Fibroblast of upper back skin (primary cell): ENCODE measurements at places on chromosomes 12 and 14.

DNA sequence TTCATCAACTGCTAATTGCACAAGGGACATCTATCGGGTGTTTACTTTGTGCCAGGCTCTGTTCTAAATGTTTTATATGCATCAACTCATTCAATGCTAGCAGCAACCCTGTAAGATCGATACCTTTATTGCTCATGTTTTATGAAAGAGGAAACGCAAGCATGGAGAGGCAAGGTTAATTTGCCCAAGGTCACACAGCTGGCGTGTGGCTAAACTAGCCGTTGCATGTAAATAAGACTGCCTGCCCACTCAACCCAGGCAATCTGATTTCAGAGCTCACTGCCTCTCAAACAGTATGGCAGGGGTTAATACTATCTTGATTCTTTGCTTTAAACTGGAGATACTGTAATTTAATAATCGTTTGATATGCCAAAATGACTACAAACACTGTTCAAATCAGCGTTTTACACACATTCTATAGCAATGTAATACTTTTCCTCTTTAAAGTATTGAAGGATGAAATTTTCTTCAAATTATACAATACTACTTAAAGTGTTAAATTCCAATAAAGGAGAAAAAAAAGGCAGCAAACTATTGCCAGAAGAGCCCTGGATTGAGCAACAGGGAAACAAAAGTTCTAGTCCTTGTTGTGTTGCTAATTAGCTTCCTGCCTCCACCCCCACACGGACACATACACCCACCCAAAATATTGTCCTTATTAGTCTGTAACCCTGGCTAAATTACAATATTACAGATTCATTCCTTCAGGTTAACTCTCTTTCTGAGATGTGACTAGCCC lies 39.1 kb upstream of the DHRS7 start:
- no peak for DNase-seq

- DNase-seq, result no peak
Observed at GRCh38 chr14:54058505-54058904, 101.9 kb upstream of the BMP4 start.

GRCh38 chr12:131218026-131218922 lies 264.6 kb downstream of the ADGRD1 start:
- DNase-seq, result no peak

DNA sequence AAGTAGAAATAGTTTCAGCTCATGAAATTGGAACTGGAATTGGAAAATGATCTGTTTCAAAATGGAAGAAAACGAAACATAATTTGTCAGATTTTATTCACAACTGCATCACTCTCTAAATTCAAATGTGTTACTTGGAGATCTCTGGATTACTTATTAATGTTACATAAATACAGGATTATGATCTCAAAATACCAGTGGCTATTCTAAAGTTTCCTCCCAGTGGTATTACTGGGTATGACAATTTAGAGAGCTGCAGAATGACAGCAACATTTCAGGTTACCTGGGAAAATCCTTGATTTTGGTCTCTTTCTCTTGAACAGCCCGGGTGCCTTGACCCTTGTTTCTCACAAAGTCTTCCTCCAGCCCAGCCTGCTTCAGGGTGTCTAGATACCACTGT lies 14.2 kb downstream of the FAM161B start:
- DNase-seq, result no peak

DNA sequence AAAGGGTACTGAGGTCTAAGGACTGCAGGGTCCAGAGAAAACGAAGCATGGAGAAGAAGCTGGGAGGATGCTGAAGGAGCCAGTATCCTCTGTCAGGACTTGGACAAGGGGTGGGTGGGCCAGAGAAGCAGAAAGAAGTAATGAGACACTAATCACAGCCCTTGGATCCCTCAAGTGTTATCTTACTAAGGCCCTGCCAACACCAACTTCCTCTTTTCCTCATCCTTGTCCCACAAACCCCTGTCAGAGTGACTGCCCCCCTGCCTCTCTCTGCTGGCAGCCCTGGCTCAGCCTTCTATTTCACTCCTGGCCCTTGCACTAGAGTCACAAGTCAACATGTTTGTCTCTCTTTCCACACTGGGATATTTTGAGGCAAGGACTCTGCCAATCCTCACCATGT lies 3.8 kb upstream of the ASIC1 start:
- DNase-seq, result no peak

DNA sequence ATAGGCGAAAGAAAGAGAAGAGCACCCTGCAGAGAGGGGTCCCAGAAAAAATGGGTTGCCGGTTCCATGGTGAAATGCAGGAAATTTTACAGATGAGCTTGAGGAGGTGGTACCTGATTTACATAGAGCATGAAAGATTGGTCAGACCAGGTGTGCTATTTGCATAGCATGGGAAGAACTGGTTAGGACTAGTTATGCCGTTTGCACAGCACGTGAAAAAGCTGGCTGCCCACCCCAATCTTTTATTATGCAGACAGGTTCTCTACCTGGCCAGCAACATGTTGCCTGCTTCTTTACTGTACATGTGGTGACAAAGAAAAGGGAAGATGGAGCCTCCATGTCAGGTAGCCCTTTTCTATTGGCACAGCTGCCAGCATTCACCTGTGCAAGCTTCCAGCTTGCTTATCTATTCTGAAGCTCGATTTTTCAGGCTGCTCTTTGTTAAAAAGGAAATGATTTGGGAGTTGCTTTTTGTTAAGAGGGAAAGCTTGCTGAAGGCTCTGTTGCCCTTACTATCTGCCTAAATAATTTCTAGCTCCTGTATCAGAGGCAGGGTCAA lies 62.9 kb upstream of the ELK3 start:
- DNase-seq, result no peak

DNA sequence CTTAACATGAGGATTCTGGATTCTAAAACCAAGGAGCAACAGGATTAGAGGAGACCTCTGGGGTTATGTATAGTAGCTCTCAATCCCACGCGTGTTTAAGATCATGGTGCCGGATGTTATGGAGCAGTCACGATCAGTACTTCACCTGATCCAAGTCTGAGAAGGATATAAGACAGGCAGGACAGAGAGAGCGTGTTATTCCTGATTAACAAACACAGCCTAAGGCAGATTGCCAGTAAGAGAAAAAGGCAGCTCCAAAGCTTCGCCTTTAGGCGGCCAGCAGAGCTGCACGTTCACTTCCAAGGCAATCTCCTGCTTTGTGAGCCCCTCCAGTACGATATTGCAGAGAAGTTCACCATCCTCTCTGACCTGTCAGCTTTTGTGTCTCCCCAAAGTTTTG lies 5.5 kb downstream of the SETD3 start:
- peak; percentile 8 for DNase-seq

- DNase-seq, result peak; percentile 89
Observed at GRCh38 chr12:105721051-105721825, 390.7 kb downstream of the C12orf75 start.

DNA sequence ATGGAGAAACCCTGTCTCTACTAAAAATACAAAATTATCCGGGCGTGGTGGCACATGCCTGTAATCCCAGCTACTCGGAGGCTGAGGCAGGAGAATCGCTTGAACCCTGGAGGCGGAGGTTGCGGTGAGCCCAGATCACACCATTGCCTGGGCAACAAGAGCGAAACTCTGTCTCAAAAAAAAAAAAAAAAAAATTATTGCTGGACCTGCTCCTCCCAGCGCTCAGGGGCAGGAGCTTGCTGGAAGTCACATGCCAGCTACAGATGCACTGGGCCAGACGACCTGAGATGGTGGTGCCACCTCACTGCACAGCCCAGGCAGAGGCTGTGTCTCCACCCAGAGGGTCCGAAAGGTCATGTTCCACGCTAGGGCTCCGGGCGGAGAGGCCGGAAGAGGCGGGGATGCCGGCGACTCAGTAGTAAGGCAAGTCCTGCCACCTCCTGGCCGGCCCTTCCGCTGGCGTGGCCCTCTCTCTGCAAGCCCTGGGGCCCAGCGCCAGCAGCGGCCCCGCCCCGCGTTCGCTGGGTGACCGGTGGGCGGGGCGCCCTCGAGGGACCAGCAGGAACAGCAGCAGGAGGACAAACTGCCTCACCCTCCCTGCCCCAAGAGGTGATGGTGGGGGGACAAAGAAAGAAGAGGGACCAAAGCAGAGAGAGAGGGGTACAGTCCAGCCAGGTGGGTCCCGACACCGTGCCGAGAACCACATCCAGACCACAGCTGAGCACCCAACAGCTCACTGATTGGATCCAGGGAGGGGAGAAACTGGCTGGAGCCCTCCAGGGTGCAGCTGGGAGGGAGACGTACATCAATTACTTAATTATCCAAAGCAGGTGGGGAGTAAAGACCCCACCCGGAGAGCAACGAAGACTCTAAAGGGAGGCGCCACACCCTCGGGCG lies 3.6 kb upstream of the RHOF start:
- no peak for DNase-seq

- DNase-seq, result peak; percentile 42
Observed at GRCh38 chr14:52950410-52950897, 396 bp downstream of the FERMT2 start.

- DNase-seq, result no peak
Observed at GRCh38 chr12:112330706-112331105, 51.5 kb downstream of the HECTD4 start.

GRCh38 chr12:27486961-27487360 lies 37.0 kb upstream of the PPFIBP1 start:
- peak; percentile 57 for DNase-seq

DNA sequence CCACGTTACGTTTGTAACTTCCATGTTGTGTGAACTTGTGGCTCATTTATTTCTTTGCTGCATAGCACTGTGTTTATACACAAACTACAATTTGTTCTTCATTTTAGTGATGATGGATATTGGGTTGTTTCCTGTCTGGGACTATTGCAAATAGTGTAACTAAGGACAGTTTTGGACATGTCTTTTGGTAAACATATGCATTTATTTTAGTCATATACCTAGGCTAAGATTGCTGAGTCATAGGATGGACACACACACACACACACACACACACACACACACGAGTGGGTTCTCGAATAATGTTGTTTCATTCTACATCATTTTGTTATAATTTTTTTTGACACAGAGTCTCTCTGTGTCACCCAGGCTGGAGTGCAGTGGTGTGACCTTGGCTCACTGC lies 123.5 kb upstream of the CAND1 start:
- no peak for DNase-seq

- DNase-seq, result peak; percentile 16
Observed at GRCh38 chr12:72219937-72220336, 52.2 kb upstream of the TRHDE start.

DNA sequence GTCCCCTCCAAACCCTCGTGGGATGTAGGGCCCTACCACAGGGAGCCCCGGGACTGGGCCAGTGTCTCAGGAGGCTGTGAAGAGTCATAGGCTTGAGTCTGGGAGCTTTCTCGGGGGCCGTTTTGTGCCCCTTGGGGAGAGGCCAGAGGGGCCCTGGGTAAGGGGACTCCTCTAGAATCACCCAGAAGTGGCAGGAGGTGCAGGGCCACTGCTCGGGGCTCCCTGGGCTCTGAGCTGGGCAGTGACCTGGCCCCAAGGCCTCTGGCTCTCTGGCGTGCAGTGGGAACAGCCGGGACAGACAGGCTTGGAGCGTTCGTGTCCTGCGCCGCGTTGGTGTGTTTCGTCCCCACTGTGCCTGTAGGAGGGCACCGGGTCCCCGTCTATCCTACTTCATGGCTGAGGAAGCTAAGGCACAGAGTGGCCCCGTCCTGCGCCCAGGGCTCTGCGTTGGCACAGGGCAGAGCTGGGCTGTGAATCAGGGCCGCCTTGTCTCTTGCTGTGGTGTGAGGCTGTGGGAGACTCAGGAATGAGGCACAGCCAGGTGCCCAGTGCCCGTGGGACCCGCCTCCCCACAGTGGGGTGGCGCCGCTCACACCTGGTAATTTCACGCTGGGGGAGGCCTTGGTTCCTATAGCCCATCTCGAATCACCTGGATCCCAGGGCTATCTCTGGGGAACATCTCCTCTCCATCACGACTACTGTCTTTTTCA lies 23.8 kb upstream of the KIF26A start:
- DNase-seq, result no peak

- no peak for DNase-seq
Observed at GRCh38 chr12:28294300-28294699, 104.0 kb downstream of the CCDC91 start.

DNA sequence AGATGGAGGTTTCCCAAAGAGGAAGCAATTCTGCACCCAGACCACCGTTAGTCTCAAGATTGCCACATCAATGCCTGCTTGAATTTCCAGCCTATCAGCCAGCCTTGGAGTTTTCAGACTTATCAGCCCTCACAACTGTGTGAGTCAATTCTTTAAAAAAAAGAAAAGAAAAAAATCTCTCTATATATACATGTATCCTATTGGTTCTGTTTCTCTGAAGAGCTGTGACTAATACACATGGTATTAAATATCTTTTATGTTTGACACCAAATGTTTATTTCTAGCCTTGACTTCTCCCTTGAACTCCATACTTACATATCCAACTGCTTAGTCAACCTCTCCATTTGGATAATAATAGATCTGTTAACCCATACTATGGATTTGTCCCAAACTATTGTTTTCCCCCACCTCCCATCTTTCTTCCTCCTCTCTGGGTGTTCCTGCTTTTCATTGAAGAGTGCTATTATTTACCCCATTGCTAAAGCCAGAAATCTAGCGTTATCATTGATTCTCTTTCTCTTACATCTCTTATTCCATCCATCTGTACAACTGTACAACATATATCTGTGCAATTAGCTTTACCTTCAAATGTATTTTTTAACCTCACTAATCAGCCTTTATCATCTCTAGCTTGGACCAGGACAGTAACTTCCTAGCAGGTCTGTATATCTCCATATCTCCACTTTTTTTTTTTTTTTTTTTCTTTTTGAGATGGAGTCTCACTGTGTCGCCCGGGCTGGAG lies 22.7 kb upstream of the EID3 start:
- peak; percentile 95 for DNase-seq

DNA sequence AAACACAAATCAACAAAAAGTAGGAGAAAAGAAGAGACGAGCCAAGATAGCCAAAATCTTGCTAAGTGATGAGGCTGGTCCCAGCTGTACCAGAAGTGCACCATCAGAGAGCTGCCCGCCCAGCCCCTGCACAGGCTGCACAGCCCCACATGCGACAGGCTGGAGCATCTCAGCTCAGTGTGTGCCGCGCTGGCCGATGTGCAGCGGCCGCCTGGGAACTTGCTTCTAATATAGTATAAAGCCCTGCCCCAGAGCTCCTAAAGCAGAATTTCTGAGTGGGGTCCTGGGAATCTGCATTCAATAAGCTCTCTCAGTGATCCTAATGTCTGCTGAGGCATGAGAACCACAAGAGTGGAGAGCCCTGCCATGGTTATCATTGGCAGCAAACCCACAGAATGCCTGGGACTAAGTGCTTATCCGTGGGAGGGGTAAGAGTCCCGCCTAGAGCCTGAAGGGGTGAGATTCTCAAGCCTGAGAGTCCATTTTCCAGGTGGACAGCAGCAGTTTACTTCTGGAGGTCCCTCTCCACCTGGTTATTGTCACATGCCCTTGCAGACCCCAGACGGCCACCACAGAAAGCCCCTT lies 171.6 kb downstream of the DPF3 start:
- no peak for DNase-seq

DNA sequence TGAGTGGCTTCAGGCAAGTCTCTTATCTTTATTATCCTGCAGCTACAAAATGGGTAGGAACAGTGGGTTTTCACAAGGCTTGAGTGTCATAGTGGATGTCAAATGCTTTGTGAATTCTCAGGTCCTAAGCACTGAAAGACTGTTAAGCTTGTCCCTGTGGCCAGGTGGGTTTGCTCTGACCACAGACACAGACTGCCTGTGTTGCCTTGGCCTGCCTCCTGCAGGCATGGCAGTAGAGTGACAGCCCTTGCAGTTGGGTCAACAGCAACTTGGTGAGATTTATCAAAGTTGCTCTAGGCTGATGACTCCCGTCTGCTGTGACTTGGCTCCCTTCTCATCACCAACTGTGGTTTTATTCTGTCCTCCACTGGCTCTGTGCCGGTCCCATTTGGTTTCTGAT lies 520.0 kb upstream of the CCDC196 start:
- DNase-seq, result no peak

GRCh38 chr14:52602131-52602530 lies 49.5 kb downstream of the GPR137C start:
- no peak for DNase-seq
